Activated naive CD8-positive, alpha-beta T cell treated with anti-CD3 and anti-CD28 coated beads for 36 hours (primary cell): ENCODE measurements at places on chromosomes 11 and 22. TPM values are rescaled to one million over a fixed set of nuclear protein-coding genes. Genes with fewer than 3 reads are reported as not detected.

GRCh38 chr11:118806400-118806799, 15.4 kb upstream of the DDX6 start:
- DNase-seq: no peak

GRCh38 chr11:61797263-61797944, 4.7 kb downstream of the FEN1 start:
- peak; percentile 47 for DNase-seq

DNA sequence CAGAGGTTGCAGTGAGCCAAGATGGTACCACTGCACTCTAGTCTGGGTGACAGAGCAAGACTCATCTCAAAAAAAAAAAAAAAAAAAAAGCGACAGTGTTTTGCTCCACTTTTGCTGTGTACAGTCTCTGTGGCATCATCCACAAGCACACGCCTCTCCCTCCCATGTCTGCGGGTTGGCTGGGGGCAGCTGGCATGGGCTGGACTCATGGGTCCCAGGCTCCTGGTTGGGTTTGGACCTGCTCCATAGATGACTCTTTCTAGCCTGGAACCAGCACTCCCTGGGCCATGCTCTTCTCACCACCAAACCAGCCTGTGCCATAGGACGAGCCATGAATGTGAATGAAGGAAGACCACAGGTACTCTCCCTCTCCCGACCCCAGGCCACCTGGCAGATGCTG, 7.9 kb upstream of the WNT11 start:
- no peak for DNase-seq

GRCh38 chr22:42725606-42726355, 5.1 kb upstream of the A4GALT start:
- no peak for DNase-seq

GRCh38 chr11:114256967-114257286, 39.3 kb upstream of the NNMT start:
- no peak for DNase-seq

The TUB gene
- 0.34 TPM for total RNA-seq

The LGR4 gene
- total RNA-seq: 0.08 TPM

The SCARF2 gene
- total RNA-seq: 0.14 TPM

The MRGPRG gene
- not detected for total RNA-seq
